ENCODE measurements at places on chromosomes 11 and 22. TPM values are rescaled to one million over a fixed set of nuclear protein-coding genes. Genes with fewer than 3 reads are reported as not detected.
A peak's percentile ranks its signal among the peaks of the same experiment; 100 is the strongest.

GRCh38 chr11:118258410-118258809 is 5.7 kb downstream of the MPZL2 start:
- H3K36me3 ChIP-seq = peaks cover 68% of the 10 kb centered on the region
- no peak overlapping the region for H3K27ac ChIP-seq
- H3K4me3 ChIP-seq = no peak overlapping the region

- H3K27me3 ChIP-seq = peaks cover 37% of the 10 kb centered on the region
- peak; percentile 19 for DNase-seq
- H3K36me3 ChIP-seq = peaks cover 14% of the 10 kb centered on the region
- peaks cover 12% of the 10 kb centered on the region for H3K4me1 ChIP-seq
Measured at GRCh38 chr22:19524170-19525115, at the start of gene CLDN5. TSS of gene CLDN5 (minus strand) at chr22:19524410. CDS start at chr22:19524255, 155 bp downstream.

GRCh38 chr11:110830747-110831146 is 118.5 kb upstream of the ARHGAP20 start:
- no peak for DNase-seq
- H3K36me3 ChIP-seq = peaks cover 2% of the 10 kb centered on the region
- no peak overlapping the region for H3K27ac ChIP-seq
- no peak overlapping the region for H3K4me3 ChIP-seq

GRCh38 chr11:8288166-8288772 is 24.6 kb upstream of the LMO1 start:
- no peak overlapping the region for H3K4me3 ChIP-seq
- no peak overlapping the region for H3K27ac ChIP-seq
- H3K27me3 ChIP-seq = peaks cover 9% of the 10 kb centered on the region
- DNase-seq = no peak
- no peaks in the 10 kb centered on the region for H3K4me1 ChIP-seq

Gene WDR74
- 141 TPM for total RNA-seq

GRCh38 chr11:90512846-90513245 is 290.0 kb upstream of the CHORDC1 start:
- H3K36me3 ChIP-seq = no peaks in the 10 kb centered on the region
- no peaks in the 10 kb centered on the region for H3K27me3 ChIP-seq
- H3K27ac ChIP-seq = no peak overlapping the region
- no peak overlapping the region for H3K4me3 ChIP-seq
- no peaks in the 10 kb centered on the region for H3K4me1 ChIP-seq

Gene TH
- not detected for total RNA-seq

Gene KDM4D
- 2.8 TPM for total RNA-seq

DNA sequence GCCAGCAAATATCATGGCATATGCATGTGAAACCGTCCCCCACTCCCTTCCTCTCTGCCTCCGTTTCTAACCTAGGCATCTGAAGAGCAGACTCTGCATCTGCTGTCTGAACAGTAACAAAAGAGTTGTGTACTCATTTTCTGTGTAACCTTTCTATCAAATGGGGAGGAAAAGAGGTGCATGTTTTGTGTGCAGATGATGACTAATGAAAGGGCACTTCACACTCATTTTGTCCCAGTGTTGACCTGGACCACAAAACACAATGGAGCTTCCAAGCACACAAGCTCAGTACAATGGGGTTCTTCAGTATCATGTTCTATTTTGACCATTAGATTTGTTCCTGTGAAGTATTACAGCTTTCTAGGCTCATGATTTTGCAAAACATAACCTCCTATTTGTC is 13.0 kb downstream of the JHY start:
- no peak for DNase-seq
- H3K36me3 ChIP-seq = no peaks in the 10 kb centered on the region
- peaks cover 5% of the 10 kb centered on the region for H3K4me1 ChIP-seq

GRCh38 chr11:33089776-33090175 is 50.4 kb downstream of the TCP11L1 start:
- H3K4me3 ChIP-seq = no peak overlapping the region
- H3K27ac ChIP-seq = no peak overlapping the region
- peaks cover 15% of the 10 kb centered on the region for H3K36me3 ChIP-seq
- H3K4me1 ChIP-seq = no peaks in the 10 kb centered on the region

Gene ATF4
- 806 TPM for total RNA-seq

DNA sequence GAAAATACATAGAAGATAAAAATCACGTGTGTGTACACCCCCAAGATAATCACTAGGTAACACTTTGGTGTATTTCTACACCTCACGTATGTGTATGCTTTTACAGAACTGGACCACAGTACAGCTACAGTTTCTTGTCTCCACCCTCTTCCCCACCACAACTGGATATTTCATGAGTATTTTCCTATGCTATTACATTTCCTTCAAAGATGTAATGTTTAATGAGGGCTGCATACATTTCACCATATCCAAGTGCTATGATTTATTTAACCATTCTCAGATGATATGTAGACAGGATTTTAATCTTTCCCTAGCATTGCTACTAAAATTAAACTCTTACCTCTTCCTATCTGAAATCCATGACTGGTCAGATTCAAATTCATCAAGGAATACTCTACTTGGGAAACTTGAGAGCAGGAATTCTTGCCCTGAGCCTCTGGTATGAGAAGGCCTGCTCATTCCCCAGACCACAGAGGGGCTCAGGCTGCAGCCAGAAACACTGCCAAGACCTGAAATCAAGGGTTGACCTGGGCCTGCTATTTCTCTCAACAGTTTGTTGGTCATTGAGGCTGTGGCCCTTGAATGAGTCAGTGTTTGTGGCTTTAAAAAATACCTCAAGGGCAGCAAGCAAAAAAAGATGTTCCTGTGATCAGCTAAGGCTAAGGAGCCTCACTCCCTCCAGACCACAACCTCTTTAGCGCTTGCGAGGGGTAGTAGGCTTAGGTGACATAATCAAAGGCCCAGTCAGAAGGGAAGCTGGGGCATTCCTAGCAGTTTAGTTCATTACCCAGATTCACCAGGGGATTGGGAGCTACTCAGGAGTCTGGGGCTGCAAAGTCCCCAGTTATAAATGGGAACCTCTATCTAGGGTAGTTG is 55.5 kb downstream of the ABTB2 start:
- no peaks in the 10 kb centered on the region for H3K36me3 ChIP-seq
- H3K27ac ChIP-seq = no peak overlapping the region
- H3K4me3 ChIP-seq = no peak overlapping the region
- H3K27me3 ChIP-seq = no peaks in the 10 kb centered on the region
- H3K4me1 ChIP-seq = peaks cover 6% of the 10 kb centered on the region

GRCh38 chr22:33372875-33373274 is 314.7 kb upstream of the SYN3 start:
- DNase-seq = no peak
- no peak overlapping the region for H3K4me3 ChIP-seq
- H3K27ac ChIP-seq = no peak overlapping the region
- H3K4me1 ChIP-seq = no peaks in the 10 kb centered on the region

Gene OR2AG1
- total RNA-seq = not detected

- H3K4me3 ChIP-seq = no peak overlapping the region
- H3K4me1 ChIP-seq = no peaks in the 10 kb centered on the region
Measured at GRCh38 chr11:78390809-78391208, 26.8 kb downstream of the GAB2 start.

GRCh38 chr11:74403607-74404321 is 5.5 kb upstream of the PGM2L1 start:
- no peak overlapping the region for H3K27ac ChIP-seq
- H3K4me3 ChIP-seq = no peak overlapping the region
- DNase-seq = no peak
- H3K4me1 ChIP-seq = peaks cover 18% of the 10 kb centered on the region
- H3K36me3 ChIP-seq = no peaks in the 10 kb centered on the region

GRCh38 chr11:2523821-2524391 is 79.1 kb downstream of the KCNQ1 start:
- H3K27ac ChIP-seq = no peak overlapping the region
- H3K36me3 ChIP-seq = no peaks in the 10 kb centered on the region
- H3K4me3 ChIP-seq = no peak overlapping the region
- DNase-seq = no peak

- DNase-seq = no peak
- no peaks in the 10 kb centered on the region for H3K36me3 ChIP-seq
- no peak overlapping the region for H3K27ac ChIP-seq
- H3K4me3 ChIP-seq = no peak overlapping the region
- H3K27me3 ChIP-seq = peaks cover 12% of the 10 kb centered on the region
Measured at GRCh38 chr11:11227296-11228085, 125.6 kb downstream of the CSNK2A3 start.

Gene C1QTNF5
- not detected for total RNA-seq

DNA sequence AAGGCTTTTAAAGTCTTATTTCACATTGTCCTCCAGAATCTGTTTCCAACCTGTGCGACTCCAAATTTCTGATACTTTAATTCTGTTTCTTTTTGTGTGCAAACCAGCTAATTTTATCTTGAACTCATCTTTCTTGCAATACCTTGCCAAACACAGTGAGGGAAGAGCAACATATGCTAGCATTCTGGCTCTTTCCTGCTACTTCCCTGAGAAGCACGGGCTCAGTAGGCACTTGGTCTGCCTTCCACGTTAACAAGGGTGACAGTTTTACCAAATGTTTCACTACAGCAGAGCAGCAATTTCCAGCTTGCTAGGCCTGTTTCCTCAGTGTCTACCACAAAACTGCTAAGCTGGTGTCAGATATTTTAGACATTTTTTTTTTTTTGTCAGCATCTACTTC is 405.8 kb downstream of the NTM start:
- H3K4me3 ChIP-seq = no peak overlapping the region
- no peak overlapping the region for H3K27ac ChIP-seq
- no peaks in the 10 kb centered on the region for H3K36me3 ChIP-seq
- no peaks in the 10 kb centered on the region for H3K4me1 ChIP-seq
- no peak for DNase-seq

DNA sequence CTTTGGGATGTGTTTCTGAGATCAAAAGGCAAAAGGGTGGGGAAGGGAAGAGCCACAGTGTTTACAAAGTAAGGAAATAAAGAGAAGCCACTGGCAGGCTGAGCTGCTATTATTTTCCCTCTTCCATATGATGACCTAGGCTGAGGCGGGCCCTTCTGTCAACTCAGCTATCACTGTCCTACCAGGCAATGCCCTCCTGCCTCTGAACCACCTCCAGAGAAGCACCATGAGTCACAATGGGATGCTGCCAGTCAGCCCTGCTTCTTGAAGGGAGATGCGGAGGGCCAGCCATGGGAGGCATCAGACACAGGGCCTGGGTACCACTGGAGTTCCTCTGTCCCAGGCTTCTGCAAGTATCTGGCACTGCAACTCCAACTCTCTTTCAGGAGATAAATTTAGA is 107.9 kb upstream of the BID start:
- no peaks in the 10 kb centered on the region for H3K4me1 ChIP-seq
- H3K4me3 ChIP-seq = no peak overlapping the region
- peaks cover 13% of the 10 kb centered on the region for H3K36me3 ChIP-seq
- no peak overlapping the region for H3K27ac ChIP-seq
- no peaks in the 10 kb centered on the region for H3K27me3 ChIP-seq

GRCh38 chr22:49242480-49242879 is 585.2 kb downstream of the BRD1 start:
- no peaks in the 10 kb centered on the region for H3K27me3 ChIP-seq
- no peak for DNase-seq
- H3K36me3 ChIP-seq = no peaks in the 10 kb centered on the region
- H3K4me1 ChIP-seq = no peaks in the 10 kb centered on the region
- no peak overlapping the region for H3K27ac ChIP-seq

DNA sequence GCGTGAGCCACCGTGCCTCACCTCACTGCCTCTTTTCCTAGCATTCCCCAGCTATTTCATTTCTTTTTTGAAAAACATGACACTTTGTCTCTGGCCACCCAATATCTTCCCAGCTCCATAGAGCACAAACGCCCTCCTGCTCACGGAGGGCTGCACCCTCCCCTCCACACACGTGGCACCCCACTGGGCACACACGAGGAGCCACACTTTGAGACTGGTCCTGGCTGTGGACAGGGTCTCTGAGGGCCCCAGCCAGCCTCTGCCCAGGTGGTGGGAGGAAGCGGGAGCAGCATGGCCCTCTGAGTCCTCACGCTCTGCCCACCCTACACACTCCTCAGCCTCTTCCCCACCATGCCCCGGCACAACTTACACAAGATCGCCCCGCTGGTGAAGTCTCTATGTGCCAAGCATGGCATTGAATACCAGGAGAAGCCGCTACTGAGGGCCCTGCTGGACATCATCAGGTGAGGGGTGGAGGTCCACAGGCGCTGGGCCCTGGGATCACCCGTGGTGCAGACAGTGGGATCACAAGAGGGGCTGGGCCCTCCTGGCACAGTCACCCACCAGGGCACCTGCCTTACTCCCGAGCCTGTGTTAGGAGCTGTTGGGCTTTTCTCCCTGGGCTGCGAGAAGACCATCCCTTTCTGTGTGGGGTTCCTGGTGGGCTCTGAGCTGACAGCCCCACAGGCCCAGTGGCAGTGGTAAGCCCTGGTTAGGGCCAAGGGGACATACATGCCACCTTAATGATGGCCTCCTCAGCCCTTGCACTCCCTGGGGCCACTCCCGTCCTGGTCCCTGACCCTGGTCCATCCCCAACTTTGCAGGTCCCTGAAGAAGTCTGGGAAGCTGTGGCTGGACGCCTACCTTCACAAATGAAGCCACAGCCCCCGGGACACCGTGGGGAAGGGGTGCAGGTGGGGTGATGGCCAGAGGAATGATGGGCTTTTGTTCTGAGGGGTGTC is 26.2 kb downstream of the FADS3 start:
- H3K36me3 ChIP-seq = peaks cover 3% of the 10 kb centered on the region
- no peaks in the 10 kb centered on the region for H3K4me1 ChIP-seq
- H3K27me3 ChIP-seq = peaks cover 5% of the 10 kb centered on the region
- no peak overlapping the region for H3K27ac ChIP-seq

Gene NCR3LG1
- 5.0 TPM for total RNA-seq

DNA sequence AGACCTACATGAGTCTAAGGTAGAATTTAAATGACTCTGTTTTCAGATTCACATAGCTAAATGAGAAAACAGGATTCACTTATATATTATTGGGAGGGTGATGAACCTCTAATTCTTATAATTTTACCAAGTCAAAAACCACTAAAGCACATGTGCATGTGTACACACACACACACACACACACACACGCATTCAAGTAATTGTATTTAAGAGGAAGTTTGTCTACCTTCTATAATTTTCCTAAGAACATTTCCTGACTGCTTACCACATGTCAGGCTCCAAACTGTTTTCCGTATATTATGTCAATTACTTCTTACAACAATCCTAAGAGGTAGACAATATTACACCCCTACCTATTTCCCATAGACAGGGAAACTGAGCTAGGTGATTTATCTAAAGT is 6.7 kb downstream of the RNF141 start:
- DNase-seq = no peak
- peaks cover 15% of the 10 kb centered on the region for H3K36me3 ChIP-seq
- no peak overlapping the region for H3K27ac ChIP-seq
- peaks cover 27% of the 10 kb centered on the region for H3K4me1 ChIP-seq
- no peak overlapping the region for H3K4me3 ChIP-seq

DNA sequence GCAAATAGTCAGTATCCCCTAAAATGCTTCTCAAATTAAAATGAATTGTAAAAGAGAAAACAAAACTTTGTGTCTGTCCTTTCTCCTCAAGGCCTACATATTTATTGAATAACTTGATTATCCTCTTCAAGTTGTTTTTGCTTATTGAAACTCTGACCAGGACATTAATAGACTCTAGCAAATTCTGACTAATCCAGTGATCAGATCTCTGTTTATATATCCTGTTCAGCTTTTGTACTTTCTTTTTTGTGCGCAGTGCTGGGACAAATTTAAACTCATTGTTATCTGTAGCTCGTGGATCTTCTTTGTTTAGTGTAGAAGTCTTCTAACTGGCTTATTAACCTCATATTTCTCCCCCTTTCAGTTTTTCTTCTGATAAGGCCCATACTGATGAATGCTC is 139.9 kb upstream of the SORL1-AS1 start:
- no peaks in the 10 kb centered on the region for H3K27me3 ChIP-seq
- peaks cover 27% of the 10 kb centered on the region for H3K4me1 ChIP-seq

Gene ADAMTS8
- total RNA-seq = not detected

GRCh38 chr11:8913961-8914660 is 3.1 kb downstream of the AKIP1 start:
- peak; percentile 54 for DNase-seq
- no peaks in the 10 kb centered on the region for H3K27me3 ChIP-seq
- H3K4me1 ChIP-seq = peaks cover 36% of the 10 kb centered on the region
- H3K27ac ChIP-seq = peak overlapping the region; percentile 93
- peak overlapping the region; percentile 69 for H3K4me3 ChIP-seq

All from activated naive CD8-positive, alpha-beta T cell treated with anti-CD3 and anti-CD28 coated beads for 36 hours (primary cell).